Suprapubic skin (tissue), 4 donors: ENCODE measurements at places on chromosomes 3 and 15. TPM values are rescaled to one million over a fixed set of nuclear protein-coding genes. Genes with fewer than 3 reads are reported as not detected.
A peak's percentile ranks its signal among the peaks of the same experiment; 100 is the strongest.

SEMA3B gene
- 5.2 TPM for total RNA-seq

ATP13A5 gene
- total RNA-seq, result 3.7 TPM

POPDC2 gene
- total RNA-seq, result 0.68 TPM

TPRG1 gene
- 30.9 TPM for total RNA-seq

SLC6A1 gene
- 13.0 TPM for total RNA-seq

- H3K4me3 ChIP-seq, result peak within 1 kb of the TSS; percentile 54
- no peaks in the 10 kb centered on the region for H3K36me3 ChIP-seq
- H3K4me1 ChIP-seq, result peaks cover 29% of the 10 kb centered on the region
These were observed at the start of gene WNT7A for GRCh38 chr3:13879946-13880810. Gene WNT7A (minus strand): TSS chr3:13880071. CDS start chr3:13879816, 255 bp downstream.

- H3K4me3 ChIP-seq, result no peak overlapping the region
- no peaks in the 10 kb centered on the region for H3K4me1 ChIP-seq
- H3K27me3 ChIP-seq, result no peaks in the 10 kb centered on the region
- no peak for DNase-seq
These were observed 109.5 kb downstream of the PEX5L start for GRCh38 chr3:179927191-179927590.

- no peak overlapping the region for H3K4me3 ChIP-seq
- no peak overlapping the region for H3K27ac ChIP-seq
- no peaks in the 10 kb centered on the region for H3K36me3 ChIP-seq
- no peak for DNase-seq
- H3K27me3 ChIP-seq, result no peaks in the 10 kb centered on the region
- no peaks in the 10 kb centered on the region for H3K4me1 ChIP-seq
These were observed 168.8 kb upstream of the CADM2 start for GRCh38 chr3:84789961-84790360.

- H3K27me3 ChIP-seq, result no peaks in the 10 kb centered on the region
- no peaks in the 10 kb centered on the region for H3K36me3 ChIP-seq
- peak; percentile 92 for DNase-seq
- H3K27ac ChIP-seq, result peak overlapping the region; percentile 85
These were observed 79.0 kb downstream of the IGF1R start for GRCh38 chr15:98727115-98728040.

DNA sequence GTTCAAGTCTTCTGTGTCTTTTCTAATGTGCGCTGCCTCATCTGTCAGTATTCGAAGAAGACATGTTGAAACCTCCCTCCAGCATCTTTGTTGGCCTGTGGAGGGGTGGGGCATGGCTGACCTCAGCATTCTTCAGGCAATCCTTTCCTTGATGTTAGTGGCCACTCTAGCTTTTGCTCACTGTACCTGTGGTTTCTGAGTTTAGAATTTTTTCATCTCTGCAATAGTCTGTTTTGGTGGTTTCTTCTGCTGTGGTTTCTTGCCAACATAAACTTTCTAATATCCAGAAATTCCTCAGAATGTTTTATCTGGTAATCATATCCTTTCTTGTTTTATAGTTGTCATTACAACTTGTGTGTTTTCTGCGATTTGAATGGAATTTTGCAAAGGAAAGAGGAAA lies 251.3 kb upstream of the NR2E3 start:
- no peaks in the 10 kb centered on the region for H3K36me3 ChIP-seq
- DNase-seq, result no peak
- no peak overlapping the region for H3K27ac ChIP-seq
- no peaks in the 10 kb centered on the region for H3K27me3 ChIP-seq
- no peak overlapping the region for H3K4me3 ChIP-seq
- no peaks in the 10 kb centered on the region for H3K4me1 ChIP-seq

- H3K27me3 ChIP-seq, result no peaks in the 10 kb centered on the region
- no peaks in the 10 kb centered on the region for H3K4me1 ChIP-seq
- no peaks in the 10 kb centered on the region for H3K36me3 ChIP-seq
- no peak overlapping the region for H3K4me3 ChIP-seq
- H3K27ac ChIP-seq, result no peak overlapping the region
These were observed 202.4 kb upstream of the PRICKLE2 start for GRCh38 chr3:64427671-64428070.

DNA sequence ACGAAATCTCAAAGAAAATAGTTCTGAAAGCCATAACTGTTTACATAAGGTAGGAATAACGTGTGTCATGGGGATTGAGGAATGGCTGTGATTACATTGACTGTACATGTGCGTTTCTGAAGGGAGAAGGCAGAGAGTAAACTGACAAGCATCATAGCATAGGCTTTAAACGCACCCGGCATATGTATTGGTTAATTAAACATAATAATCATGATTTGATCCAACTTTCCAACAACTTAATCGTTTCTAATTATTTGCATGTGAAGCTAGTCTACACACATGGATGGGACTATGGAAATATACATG lies 3.3 kb downstream of the TMEM108 start:
- peaks cover 24% of the 10 kb centered on the region for H3K4me1 ChIP-seq
- no peak for DNase-seq
- no peak overlapping the region for H3K4me3 ChIP-seq
- H3K27ac ChIP-seq, result no peak overlapping the region
- no peaks in the 10 kb centered on the region for H3K36me3 ChIP-seq

DNA sequence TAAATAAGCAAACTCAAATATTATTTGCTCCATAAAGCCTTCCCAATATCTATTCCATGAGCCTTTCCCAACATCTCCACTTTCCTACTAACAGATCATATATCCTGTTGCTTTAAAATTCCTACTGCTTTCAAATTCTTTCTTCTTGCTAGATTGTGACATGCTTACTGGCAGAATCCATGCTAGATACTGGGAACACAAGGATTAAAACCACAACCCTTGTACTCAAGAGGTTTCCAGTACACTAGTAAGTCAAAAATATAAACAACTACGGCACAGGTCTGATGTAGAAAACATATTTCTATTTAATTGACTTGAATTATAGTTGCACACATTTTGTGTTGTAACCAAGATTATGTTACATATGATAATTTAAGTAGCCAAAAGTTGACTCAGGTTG lies 275.0 kb downstream of the ZBTB20 start:
- no peak overlapping the region for H3K4me3 ChIP-seq
- H3K36me3 ChIP-seq, result no peaks in the 10 kb centered on the region
- no peaks in the 10 kb centered on the region for H3K27me3 ChIP-seq

- no peak overlapping the region for H3K27ac ChIP-seq
- H3K36me3 ChIP-seq, result peaks cover 57% of the 10 kb centered on the region
- no peaks in the 10 kb centered on the region for H3K27me3 ChIP-seq
These were observed 15.5 kb downstream of the ATG3 start for GRCh38 chr3:112546216-112546759.

GRCh38 chr3:76011121-76011520 lies 225.8 kb upstream of the ZNF717 start:
- no peak overlapping the region for H3K27ac ChIP-seq
- H3K4me1 ChIP-seq, result no peaks in the 10 kb centered on the region
- H3K27me3 ChIP-seq, result no peaks in the 10 kb centered on the region
- H3K36me3 ChIP-seq, result no peaks in the 10 kb centered on the region
- no peak overlapping the region for H3K4me3 ChIP-seq
- no peak for DNase-seq

GRCh38 chr3:123694366-123695087 lies 109.7 kb upstream of the HACD2 start:
- H3K4me1 ChIP-seq, result peaks cover 11% of the 10 kb centered on the region
- DNase-seq, result no peak
- H3K4me3 ChIP-seq, result no peak overlapping the region
- H3K27me3 ChIP-seq, result no peaks in the 10 kb centered on the region
- no peaks in the 10 kb centered on the region for H3K36me3 ChIP-seq
- H3K27ac ChIP-seq, result peak overlapping the region; percentile 49

- no peak for DNase-seq
- H3K36me3 ChIP-seq, result no peaks in the 10 kb centered on the region
- peaks cover 42% of the 10 kb centered on the region for H3K4me1 ChIP-seq
These were observed 91.8 kb downstream of the TMEM266 start for GRCh38 chr15:76151599-76151974.

DNA sequence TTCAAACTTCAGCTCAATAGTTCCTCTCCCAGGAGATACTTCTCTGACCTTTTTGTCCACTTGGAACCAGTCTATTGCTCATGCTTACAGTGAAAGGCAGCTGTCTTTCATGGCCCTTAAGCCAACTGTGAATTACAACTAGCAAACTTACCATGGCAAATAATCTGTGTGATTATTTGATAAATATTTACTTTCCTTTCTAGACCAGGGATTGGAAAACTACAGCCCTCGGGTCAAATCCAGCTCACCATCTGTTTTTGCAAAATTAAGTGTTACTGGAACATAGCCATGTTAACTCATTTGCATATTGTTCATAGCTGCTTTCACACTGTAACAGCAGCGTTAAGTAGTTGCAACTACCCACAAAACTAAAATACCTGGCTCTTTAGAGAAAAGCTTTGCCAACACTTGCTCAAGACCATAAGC lies 289.1 kb upstream of the MCTP2 start:
- H3K4me1 ChIP-seq, result peaks cover 14% of the 10 kb centered on the region
- no peaks in the 10 kb centered on the region for H3K27me3 ChIP-seq
- no peak for DNase-seq

DNA sequence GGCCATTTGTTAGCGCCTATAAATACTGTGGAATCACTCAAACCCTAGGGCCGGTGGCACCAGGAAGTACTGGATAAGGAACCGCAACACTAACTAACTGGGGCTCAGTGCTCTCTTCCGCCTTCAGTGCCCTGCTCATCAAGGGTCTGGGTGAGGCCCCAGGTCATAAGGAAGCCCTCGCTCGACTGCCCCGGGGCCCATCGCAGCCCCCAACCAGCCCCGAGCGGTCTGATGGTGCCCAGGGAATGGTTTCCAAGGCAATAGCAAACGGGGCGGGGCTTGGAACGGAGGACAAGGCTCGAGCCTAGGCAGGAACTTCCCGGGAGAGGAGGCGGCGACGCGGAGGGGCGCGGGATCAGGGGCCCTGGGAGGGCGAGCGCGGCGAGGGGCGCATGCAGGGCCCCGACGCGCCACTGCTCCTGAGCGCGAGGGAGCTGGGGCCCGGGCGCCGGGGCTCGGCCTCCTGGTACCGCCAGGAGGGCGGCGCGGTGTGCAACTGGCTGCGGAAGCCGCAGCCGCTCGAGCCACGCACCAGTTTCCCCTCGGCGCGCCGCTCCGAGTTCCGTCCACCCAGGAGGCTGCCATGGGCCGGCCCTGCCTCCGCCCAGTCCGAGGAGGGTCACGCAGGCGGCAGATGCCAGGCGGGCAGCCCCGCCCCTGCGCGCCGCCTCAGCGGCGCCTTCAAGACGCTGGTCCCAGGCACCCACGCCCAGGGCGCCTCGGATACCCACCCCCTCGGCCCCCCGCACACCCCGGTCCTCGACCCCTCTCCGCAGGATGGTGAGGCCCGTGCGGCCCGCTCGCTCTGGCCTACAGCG lies at the start of gene TTLL3:
TTLL3 (plus strand) TSS at position 648 of the 818 bp plus-strand sequence. CDS start 400 bp downstream, outside the sequence.
- no peaks in the 10 kb centered on the region for H3K27me3 ChIP-seq
- peak within 1 kb of the TSS; percentile 96 for H3K27ac ChIP-seq
- peak; percentile 93 for DNase-seq
